ENCODE measurements at places on chromosomes 2 and 18. TPM values are rescaled to one million over a fixed set of nuclear protein-coding genes. Genes with fewer than 3 reads are reported as not detected.
A peak's percentile ranks its signal among the peaks of the same experiment; 100 is the strongest.

The CROCC2 gene
- not detected for total RNA-seq

The CD207 gene
- not detected for total RNA-seq

The SCYGR4 gene
- total RNA-seq, result not detected

The PROKR1 gene
- total RNA-seq, result not detected

The NAT8 gene
- total RNA-seq, result not detected

The VRK2 gene
- 24.7 TPM for total RNA-seq

The B3GNT7 gene
- total RNA-seq, result 7.4 TPM

The SERPINB13 gene
- not detected for total RNA-seq

The EFR3B gene
- not detected for total RNA-seq

The LGALSL gene
- 3.8 TPM for total RNA-seq

The SELENOI gene
- 44.8 TPM for total RNA-seq

The IGFBP5 gene
- total RNA-seq, result not detected

The SLC30A3 gene
- total RNA-seq, result 71.6 TPM

The RAB6D gene
- total RNA-seq, result not detected

The GREB1 gene
- total RNA-seq, result 7.3 TPM

The ORC2 gene
- 42.3 TPM for total RNA-seq

The SERPINB10 gene
- total RNA-seq, result not detected

DNA sequence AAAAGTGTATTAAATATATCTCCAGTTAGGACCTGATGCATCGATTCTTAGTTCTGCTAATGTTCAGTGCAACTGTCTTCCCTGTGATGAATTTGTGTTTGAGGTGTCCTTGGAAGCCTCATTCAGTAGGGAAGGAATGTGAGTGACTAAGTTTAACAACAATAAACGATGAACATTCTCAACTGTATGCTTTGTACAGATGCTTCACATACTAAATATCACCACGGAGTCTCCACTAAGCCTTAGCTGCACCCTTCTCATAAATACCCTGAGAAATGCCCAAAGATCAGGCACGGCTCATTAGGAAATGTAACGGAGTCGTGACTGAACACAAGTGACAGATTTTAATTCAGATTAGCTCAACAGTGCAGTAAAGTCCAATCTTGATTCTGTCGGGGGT is 24.4 kb upstream of the AGFG1 start:
- no peak for DNase-seq

DNA sequence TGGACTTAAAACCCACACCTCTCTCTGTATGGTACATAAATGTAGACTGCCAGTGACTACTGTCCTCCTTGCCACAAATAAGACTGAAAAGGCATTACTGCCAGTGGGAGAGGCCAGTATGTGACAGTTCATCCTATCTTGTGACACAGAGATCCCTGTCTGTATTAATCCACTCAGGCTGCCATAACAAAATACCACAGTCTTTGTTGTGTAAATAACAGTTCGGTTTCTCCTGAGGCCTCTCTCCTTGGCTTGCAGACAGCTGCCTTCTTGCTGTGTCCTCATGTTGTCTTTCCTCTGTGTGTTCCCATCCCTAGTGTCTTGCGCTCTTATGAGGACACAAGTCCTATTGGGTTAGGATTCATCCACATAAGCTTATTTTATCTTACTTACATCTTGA is 46.4 kb upstream of the IL1RL1 start:
- DNase-seq, result no peak

- DNase-seq, result no peak
These were observed 2149.8 kb upstream of the PIK3C3 start for GRCh38 chr18:39805218-39805617.

- no peak for DNase-seq
These were observed 276.9 kb downstream of the CAMKMT start for GRCh38 chr2:44638649-44639048.

- no peak for DNase-seq
These were observed 57.3 kb upstream of the IL1R1 start for GRCh38 chr2:102085238-102085637.

- no peak for DNase-seq
These were observed 4.4 kb downstream of the GCKR start for GRCh38 chr2:27501042-27501441.

GRCh38 chr18:45291621-45292615 is 323.4 kb upstream of the SLC14A2 start:
- DNase-seq, result no peak

DNA sequence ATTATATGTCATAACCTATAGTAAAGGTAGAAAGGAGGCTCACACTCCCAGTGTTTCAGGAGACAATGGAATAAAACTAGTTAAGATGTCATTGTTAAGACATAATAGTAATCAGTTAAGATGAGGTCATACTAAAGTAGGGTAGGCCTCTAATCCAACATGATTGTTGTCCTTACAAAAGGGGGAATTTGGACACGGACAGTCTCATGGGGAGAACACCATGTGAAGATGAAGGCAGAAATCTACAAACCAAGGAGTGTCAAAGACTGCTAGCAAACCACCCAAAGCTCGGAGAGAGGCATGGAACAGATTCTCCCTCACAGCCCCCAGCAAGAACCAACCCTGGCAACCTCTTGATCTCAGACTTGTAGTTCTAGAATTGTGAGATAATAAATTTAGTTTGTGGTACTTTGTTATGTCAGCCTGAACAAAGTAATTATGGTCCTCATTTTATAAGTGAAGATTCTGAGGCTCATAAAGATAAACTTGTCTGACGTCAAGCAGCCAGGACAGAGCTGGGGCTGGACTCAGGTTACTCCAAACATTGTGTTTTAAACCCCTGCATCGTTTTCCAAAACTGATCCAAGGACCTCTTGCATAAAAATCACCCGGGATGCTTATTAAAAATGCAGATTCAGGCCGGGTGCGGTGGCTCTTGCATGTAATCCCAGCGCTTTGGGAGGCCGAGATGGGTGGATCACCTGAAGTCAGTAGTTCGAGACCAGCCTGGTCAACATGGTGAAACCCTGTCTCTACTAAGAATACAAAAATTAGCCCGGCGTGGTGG is 47.8 kb downstream of the CCDC195 start:
- no peak for DNase-seq

- no peak for DNase-seq
These were observed 13.7 kb downstream of the GEMIN6 start for GRCh38 chr2:38791744-38792143.

DNA sequence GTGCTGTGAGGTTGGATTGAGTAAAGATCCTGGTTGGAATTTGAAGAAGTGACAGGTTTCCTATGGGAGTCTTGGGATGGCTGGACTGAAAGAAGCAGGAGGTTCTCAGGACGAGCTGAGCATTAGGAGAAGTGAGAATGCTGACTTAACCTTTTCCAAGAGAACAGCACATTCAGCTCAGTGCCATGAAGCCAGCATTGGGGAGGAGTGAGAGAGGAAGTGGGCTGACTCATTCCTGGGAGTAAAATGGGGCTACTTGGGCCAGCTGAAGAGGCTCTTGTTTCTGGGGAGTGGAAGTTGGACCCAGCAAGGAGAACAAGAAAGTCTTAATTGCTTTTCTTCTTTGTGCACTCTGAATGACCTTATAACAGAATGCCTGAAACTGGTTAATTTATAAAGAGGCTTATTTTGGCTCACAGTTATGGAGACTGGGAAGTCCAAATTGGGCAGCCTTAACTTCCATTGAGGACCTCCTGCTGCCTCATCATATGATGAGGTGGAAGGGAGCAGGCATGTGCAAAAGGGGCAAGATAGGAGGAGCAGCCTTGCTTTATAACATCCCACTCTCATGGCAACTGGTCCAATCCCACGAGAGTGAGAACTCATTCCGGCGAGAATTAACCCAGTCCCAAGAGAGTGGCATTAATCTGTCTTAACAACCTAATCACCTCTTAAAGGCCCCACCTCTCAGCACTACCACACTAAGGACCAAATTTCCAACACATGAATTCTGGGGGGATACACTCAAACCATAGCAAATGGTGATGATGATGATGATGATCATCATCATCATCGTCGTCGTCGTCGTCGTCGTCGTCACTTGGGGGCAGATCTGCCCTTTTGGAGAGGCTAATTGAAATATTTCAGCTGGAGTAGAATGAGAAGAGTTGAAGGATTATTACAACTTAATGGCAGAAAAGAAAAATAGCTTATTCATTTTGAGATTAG is 26.1 kb downstream of the DGUOK start:
- no peak for DNase-seq

DNA sequence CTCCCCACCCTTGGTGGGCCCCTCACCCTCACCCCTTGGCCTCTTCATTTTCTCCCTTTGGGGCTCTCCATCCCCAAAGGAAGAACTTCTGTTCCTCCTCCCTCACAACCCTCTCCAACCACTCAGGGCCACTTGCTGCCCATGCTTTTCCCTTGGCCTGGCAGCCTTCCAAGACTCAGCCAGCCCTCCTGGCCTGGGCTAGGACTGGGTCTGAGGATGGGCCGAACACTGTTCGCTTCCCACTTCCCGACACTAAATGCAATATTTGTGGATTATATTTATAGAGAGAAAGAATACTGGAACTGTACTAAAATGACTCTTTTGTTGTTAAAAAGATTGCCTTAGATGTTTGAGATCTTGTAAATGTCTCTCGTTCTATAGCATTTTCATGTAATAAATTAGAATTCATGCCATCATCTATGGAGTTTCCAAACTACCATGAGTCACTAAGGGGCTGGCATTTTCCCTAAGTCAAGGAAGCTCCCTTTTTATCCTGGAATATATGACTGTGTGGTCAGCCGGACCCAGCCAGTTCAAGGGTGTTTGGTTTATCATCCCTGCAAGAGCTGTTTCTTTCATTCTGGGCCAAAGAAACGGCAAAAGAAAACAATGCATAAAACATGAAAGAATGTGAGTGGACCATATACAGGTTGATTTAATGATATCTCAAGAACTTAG is 3.8 kb downstream of the CXCR2 start:
- DNase-seq, result no peak

- no peak for DNase-seq
These were observed 98.9 kb upstream of the ITGB6 start for GRCh38 chr2:160298960-160299359.

- no peak for DNase-seq
These were observed 73.9 kb downstream of the SOX11 start for GRCh38 chr2:5766056-5766455.

- DNase-seq, result no peak
These were observed 39.3 kb upstream of the EPB41L3 start for GRCh38 chr18:5582849-5583681.

GRCh38 chr2:25301453-25302352 is 40.0 kb downstream of the DNMT3A start:
- DNase-seq, result peak; percentile 45

- DNase-seq, result no peak
These were observed 41.7 kb upstream of the RND3 start for GRCh38 chr2:150528861-150529801.

- DNase-seq, result no peak
These were observed 18.7 kb downstream of the MEP1B start for GRCh38 chr18:32208577-32208976.

- DNase-seq, result no peak
These were observed 134.3 kb upstream of the HAAO start for GRCh38 chr2:42926434-42927333.

- DNase-seq, result no peak
These were observed 31.2 kb downstream of the GLS start for GRCh38 chr2:190911813-190912212.

DNA sequence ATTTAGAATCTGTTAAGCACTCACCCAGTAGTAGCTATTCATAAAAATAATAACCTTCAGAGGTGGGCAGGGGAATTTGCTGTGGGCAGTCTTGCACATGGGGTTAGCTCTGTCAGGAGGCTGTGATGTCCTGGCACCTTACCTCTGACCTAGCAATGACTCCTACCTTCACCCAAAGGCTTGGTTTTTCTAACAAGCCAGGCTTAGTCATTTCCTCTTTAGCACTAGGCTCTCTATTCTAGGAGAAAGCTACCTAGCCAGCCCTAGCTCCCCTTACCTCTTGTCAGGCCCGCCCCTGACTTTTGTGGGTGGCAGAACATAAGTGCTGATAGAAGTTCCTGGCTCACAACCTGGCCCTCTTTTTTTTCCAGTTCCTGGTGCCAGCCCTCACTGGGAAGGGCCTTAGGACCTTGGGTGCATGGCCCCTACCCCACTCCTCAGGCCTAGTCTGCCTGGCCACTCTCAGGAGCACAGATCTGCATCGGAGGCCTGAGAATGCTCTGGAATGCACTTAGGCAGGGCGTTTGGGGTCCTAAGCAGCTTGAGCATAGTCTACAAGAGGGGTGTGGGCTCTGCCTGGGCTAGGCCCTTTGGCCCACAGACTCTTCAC is 17.7 kb downstream of the CPLX4 start:
- DNase-seq, result no peak

- DNase-seq, result no peak
These were observed 479.1 kb downstream of the MBD2 start for GRCh38 chr18:53745224-53745967.

DNA sequence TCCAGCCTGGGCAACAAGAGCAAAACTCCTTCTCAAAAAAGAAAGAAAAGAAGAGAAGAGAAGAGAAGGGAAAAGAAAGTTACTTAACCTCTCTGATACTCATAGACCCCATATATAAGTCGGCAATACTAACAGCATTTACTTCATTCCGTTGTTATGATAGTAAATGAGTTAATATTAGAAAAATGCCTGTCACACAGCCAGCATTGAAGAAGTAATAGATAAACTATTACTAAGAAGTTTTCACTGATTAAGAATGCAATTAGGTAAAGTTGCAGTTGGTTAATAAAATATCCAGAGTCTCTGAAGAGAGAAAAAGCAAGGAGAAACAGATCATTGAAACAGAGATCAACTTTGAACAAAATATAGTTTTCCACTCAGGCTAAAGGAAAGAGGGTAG is 161.3 kb upstream of the UBE2E3 start:
- DNase-seq, result no peak

Measured in OCI-LY7 (cell line).